D341Med (cell line): ENCODE measurements at places on chromosomes 6 and 20.

DNA sequence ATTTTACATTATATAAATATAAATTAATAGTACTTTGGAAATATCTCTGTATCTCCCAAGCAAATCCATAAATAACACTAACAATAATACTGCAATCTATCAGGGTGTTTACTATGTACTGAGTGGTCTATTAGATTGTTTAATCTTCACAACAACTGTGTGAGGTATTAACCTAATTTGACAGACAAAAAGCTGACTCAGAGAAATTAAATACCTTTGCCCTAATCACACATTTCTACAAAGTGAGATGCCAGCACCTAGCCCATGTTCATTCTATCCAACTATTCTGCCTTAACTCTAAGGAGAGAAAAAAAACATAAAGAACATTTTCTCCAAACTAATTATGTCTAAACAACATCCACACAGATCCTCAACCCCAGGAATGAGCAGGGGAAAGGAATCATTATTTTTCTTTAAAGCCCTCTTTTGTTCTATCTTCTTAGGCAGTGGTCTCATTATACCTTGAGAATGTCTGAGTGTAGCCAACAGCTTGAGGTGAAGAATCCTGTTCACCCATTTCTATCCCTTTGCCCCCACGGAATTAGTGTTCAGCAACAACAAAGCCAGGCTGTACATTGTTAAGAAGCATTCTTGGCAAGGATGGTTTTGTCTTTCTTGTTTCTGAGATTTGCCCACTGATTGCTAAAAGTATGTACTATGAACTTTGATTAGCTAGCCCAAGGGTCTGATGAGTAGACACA is 42.7 kb downstream of the PRL start:
- DNase-seq: no peak

- no peak for DNase-seq
Measured at GRCh38 chr6:110614586-110614985, 138.2 kb upstream of the SLC22A16 start.

GRCh38 chr6:146890644-146891434 is 292.1 kb downstream of the ADGB start:
- DNase-seq: no peak

DNA sequence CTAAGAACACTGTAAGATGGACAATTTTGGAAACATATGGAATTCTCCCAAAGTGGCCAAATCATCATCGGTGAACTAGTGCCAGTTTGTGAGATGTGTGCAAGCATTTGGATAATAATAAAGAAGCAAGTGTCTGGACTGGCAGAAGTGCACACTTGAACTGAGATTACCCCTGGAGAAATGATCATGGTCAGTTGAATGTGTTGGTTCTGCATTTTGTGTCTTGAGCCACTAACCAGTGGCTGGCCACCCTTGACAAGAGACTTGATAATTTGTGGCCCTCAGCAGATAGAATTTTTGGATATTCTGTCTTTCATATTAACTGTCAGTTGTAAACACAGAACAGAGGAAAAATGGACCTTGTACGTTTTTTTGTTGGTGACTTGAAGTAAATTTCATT is 37.4 kb downstream of the CITED2 start:
- no peak for DNase-seq

DNA sequence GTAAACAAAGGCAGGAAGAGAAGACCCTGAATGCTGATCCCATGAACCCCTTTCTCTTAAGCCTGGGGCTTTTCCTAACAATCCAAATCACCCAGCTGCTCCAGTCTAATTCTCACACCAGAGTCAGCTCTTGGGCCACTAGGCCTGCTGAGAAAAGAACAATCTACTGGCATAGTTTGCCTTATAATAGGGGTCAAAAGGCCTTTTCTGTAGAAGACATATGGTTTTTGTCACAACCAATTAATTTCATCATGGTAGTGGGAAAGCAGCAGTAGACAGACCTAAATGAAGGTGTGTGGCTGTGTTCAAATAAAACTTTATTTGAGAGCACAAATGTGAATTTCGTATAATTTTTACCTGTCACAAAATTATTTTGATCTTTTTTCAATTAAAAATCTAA is 994.7 kb upstream of the EPHA7 start:
- DNase-seq: no peak

DNA sequence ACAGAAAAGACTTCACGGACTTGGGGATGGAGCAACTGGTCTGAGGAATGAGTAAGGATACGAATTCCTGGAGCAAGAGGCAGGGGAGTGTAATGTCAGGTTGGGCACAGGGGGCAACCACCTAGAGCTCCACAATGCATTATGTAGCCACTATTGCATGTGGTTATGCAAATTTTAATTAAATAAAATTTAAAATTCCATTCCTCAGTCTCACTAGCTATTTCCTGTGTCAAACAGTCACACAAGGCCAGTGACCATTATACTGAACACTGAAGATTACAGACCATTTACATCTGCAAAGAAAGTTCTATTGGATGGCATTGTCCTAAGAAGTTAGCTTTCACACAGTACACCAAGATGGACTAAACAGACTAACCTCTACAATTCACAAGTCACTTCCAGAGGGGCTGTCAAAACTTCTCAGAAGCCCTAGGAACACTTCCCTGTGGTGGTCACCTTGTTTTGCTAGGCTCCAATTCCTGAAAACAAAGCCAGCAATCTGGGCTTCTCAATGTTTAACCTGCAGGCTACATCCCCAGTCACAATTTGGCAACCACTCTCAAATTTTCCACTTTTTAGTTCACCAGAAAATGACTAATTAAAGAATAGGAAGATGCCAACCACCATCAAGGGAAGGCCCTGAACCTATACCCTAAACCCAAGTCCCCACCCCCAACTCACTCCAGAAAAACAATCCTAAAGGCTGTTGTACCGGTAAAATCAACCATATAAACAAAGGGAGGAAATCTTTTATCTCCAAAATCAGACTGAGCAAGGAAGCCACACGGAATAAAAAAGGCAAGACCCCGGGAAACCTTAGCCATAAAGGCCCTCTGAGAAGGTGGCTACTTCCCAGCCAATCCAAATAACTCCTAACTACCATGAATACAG is 34.2 kb upstream of the C20orf203 start:
- no peak for DNase-seq
